OCI-LY7 (cell line): ENCODE measurements at places on chromosomes 5 and 9.
A peak's percentile ranks its signal among the peaks of the same experiment; 100 is the strongest.

DNA sequence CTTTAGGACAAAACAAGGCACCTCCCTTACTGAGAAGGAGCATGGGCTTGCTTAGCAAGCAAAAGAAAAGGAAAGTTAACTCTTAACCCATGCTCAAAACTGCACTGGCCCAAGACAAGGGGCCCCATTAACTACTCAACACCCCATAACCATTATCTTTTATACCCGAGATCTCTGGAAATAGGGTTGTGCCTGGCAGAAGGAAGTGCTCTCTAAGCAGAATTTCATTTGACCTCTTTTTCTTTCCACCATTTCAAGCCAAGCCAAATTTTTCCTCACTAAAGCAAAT, 167.2 kb downstream of the RASEF start:
- DNase-seq = no peak

- no peak for DNase-seq
Observed at GRCh38 chr9:82894961-82895821, 167.8 kb downstream of the RASEF start.

- no peak for DNase-seq
Observed at GRCh38 chr5:61582205-61582820, 250.3 kb downstream of the ZSWIM6 start.

DNA sequence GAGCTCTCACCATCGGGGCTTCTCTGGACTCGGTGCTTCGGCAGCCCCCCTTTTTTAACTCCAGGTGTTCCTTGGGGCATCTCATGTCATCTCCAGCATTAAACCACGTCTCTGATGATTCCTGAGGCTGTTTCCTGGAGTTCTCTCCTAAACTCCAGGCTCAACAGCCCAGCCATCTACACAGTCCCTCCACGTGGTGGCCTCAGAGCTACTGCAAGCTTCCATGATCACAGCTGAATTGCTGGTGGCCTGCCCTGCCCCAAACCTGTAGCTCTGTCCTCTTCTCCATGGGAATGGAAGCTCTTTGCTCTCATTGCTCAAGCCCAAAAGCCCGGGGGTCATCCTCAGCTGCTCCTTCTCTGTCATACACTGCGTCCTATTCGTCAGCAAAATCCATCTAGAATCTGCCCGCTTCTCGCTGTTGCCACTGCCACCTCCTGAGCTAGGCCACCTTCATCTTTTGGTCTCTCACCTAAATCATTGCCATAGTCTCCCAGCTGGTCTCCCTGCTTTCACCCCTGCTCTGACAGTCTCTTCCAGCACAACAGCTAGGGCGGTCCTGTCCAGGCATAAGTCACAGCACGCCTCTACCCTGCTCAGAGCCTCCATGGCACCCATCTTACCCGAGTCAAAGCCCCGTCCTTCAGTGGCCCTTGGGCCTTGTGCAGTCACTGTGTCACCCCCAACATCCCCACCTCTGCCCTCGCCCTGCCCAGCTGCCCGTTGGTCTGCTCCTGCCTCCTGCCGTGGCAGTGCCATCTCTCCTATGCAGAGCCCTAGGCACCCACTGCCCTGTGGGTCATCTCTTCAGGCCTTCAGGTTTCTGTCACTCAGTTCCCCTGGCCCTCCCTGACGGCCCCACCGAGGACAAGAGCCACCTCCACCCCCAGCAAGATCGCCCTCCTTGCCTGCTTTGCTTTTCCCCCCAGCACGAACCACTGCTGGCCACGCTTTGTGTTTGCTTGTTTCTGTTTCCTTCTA, 6.4 kb downstream of the B4GALT7 start:
- no peak for DNase-seq

- no peak for DNase-seq
Observed at GRCh38 chr9:84819491-84819991, 150.0 kb downstream of the NTRK2 start.

GRCh38 chr5:142549834-142550233, 136.1 kb downstream of the FGF1 start:
- DNase-seq = no peak

DNA sequence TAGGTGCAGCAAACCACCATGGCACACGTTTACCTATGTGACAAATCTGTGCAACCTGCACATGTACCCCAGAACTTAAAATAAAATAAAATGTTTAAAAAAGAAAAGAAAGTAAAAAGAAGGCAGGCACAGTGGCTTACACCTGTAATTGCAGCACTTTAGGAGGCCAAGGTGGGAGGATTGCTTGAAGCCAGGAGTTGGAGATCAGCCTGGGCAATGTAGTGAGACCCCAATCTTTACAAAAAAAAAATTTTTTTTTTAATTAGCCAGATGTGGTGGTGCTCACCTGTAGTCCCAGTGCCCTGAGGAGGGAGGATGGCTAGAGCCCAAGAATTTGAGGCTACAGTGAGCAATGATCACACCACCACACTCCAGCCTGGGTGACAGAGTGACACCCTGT, 12.5 kb upstream of the LHFPL2 start:
- DNase-seq = no peak

GRCh38 chr5:153974813-153975163, 63.9 kb downstream of the FAM114A2 start:
- no peak for DNase-seq

GRCh38 chr5:16392718-16393117, 72.9 kb downstream of the ZNF622 start:
- no peak for DNase-seq

GRCh38 chr9:98095401-98095800, 23.6 kb downstream of the TRIM14 start:
- no peak for DNase-seq

GRCh38 chr5:124194282-124194681, 552.2 kb downstream of the ZNF608 start:
- DNase-seq = no peak

- no peak for DNase-seq
Observed at GRCh38 chr5:108753877-108754276, 6.2 kb downstream of the FER start.

DNA sequence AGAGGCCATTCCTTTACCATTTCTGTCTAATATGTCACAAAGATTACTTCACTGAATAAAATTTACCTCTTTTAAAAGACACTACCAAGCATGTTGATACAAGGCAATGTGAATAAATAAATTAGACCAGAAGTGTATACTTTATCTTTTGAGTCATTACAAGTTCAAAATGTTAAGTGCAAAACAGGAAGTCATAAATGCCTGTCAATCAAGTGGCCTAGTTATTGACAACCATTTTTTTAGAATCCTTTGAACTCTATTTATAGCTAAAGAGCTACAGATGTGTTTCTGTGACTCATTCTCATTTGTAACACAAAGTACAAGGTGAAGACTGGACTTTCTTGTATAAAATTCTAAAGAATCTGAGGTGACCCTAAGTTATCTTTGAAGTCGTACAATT, 602.7 kb upstream of the SEMA6A start:
- no peak for DNase-seq

GRCh38 chr9:129412814-129413536, 207.9 kb downstream of the C9orf50 start:
- no peak for DNase-seq

GRCh38 chr9:26462751-26463150, 429.9 kb downstream of the CAAP1 start:
- DNase-seq = no peak

DNA sequence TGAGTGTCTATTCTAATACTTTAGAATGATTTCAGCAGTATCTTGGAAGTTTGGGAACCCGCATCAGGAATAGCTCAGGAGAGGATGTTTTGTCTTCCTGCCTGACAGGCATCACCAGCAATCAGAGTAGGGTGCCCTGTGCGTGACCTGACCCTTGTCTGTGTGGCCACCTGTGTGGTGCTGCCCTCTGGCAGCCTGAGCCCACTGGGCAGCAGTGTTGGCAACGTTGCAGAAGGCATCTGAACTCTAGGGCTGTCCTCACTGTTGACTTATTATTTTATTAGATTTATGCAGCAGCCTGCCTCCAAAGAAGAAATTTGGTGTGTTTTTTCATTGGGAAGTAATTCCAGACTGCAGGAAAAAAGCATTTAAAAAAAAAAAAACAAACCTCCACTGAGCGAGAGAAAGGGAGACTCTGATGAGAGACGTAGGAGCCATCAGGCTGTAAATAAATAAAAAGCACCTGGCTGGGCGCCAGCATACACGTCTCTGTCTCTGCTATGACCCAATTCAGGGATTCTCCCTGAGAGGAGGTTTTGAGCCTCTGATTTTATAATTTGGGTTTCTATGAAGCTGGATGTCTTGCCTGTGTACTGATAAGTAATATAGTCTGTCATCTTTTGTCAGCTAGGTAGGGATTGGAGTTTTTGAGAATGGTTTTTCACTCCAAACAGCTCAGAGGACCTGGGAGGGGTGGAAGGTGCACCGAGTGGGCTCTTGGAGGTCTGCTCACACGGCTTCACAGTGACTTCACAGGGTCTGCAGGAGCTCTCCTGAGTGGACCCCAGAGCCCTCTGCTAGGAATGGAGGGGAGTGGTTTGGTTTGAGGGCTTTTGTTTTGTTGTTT, 49.0 kb downstream of the FAM78A start:
- no peak for DNase-seq

GRCh38 chr9:122797316-122798063, 2.4 kb upstream of the OR1K1 start:
- no peak for DNase-seq

DNA sequence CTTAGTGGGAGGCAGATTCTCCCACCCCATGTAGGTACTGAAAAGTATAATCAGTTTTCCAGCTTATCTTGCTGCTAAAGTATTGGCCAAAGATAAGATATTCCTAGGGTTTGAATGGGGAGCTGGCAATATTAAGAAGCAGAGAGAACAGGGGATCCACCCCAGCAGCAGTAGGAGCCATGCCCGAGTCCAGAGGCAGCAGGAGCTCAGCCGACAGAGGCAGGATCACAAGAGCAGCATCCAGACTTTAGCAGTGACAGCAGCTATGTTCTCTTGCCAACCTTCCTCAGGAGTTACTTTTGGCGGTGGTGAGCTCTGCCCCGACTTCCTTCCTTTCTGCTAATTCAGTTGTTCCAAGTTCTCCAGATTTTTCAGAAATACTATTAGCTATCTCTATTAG, 224.5 kb downstream of the GADD45G start:
- DNase-seq = no peak

GRCh38 chr9:88425538-88425950, 37.3 kb downstream of the SPIN1 start:
- no peak for DNase-seq

- DNase-seq = peak; percentile 56
Observed at GRCh38 chr5:135332519-135333150, 66.4 kb downstream of the MACROH2A1 start.

DNA sequence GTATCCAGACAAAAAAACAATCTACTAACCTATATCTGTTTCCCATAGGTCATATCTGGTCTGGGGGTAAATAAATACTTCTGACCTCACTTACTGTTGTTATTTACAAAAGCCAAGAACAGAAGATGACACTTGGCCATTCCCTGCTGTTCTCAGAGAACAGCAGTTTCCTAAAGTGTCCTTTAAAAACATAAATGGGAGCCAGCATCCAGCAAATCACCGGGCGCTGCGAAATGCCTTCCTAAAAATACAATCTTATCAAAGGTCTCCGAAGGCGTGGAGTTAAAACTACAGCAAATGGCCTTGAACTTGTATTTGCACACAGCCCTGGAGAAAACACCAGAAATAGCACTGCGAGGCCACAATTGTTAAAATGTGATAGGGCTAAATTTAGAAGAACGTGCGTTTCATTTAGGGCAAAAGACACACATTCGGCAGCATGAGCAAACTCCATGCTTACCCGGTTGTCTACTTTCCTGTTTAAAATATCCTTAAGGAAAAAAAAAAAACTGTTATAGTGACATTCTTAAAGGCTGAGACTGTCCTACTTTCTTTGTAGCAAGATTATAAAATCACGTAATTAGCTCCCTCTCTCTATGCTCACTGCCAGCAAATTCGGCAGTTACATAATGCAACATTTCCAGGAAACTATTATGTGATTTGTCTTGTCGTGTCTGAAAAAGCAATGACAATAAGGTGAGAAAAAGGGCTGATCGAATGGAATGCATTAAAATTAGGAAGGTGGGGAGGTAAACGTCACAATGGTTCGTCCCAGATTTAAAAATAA, 1.5 kb downstream of the NFIL3 start:
- no peak for DNase-seq

- DNase-seq = no peak
Observed at GRCh38 chr5:33371660-33372059, 69.1 kb upstream of the TARS1 start.

- no peak for DNase-seq
Observed at GRCh38 chr9:83433846-83434245, 104.4 kb downstream of the FRMD3 start.

- DNase-seq = no peak
Observed at GRCh38 chr5:74468421-74468820, 172.1 kb downstream of the ENC1 start.

- no peak for DNase-seq
Observed at GRCh38 chr5:65837139-65837538, 89.2 kb upstream of the ERBIN start.

GRCh38 chr5:14250084-14250695, 107.0 kb downstream of the TRIO start:
- DNase-seq = no peak

DNA sequence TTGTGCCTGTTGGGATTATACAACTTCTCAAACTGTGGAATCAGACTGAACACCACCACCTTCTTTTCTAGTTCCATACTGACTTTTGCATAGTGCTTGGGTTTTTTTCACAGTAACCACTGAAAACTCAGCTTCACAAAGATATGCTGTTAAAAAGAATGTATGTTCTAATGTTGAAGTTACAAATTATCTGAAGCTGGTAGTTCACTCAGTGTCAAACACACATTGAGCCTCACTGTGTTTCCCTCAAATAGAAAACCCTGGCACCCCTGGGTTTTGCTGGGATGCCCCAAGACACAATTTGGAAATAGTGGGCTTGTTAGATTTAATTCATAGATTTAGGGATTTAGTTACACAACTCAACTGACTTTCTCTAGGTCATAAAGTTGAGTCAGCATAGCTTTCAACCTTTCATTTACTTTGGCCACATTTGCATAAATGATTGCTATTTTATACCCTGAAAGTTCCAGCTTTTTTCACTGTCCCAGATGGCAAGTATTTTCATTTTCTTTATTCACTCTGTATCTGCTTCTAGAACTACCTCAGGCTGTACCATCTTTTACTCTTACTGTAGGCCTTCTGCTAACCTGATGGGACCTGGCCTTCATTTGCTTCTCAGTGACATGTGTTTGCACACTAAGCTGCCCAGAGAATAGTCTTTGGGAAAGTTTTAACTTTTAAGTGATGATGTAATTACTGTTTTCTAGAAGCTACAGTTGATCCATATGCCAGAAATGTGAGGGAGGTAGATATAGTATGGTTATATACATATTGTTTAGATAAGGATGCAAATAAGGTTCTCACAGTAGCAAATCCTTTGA, 115.1 kb downstream of the CDC42SE2 start:
- no peak for DNase-seq
